ENCODE measurements at places on chromosomes 16 and 17.

DNA sequence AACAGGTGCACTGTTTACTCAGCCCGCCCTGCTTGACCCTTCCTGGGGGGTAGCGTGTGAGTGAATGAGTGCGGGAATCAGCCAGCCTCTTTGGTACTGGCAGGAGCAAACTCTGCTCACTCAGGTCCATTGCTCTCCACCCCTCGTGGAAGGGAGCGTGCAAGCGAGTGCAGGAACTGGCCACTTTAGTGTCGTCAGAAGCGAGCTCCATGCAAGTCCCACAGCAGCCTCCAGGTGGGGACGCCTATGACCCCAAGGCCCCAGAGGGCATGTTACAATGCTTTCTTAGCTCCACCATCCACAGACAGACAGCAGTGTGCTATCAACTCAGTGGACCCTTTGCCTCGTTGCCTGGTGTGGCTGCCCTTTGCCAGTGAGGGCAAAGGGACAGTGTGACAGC, 1025.1 kb upstream of the CDH8 start:
- H3K27me3 ChIP-seq: no peaks in the 10 kb centered on the region
- DNase-seq: no peak
- H3K36me3 ChIP-seq: no peaks in the 10 kb centered on the region
- H3K4me3 ChIP-seq: no peak overlapping the region

DNA sequence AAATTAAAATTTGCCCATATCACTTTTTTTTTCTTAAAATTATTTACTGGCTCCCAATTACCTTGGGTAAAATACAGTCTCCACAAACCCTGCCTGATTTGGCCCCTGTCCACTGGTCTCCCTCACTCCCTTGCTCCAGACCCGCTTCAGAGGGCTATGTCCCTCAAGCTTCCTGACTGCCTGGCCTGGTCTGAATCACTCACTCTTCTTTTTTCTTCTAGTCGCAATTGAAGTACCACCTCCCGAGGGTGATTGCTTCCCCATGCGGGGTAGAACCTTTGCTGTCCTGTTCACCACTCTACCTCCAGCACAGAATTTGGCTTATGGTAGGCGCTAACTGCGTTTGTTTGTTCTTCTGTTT, 598 bp upstream of the PGAP3 start:
- peak overlapping the region; percentile 81 for H3K4me3 ChIP-seq
- peaks cover 6% of the 10 kb centered on the region for H3K36me3 ChIP-seq
- H3K4me1 ChIP-seq: peaks cover 9% of the 10 kb centered on the region
- H3K27me3 ChIP-seq: no peaks in the 10 kb centered on the region

DNA sequence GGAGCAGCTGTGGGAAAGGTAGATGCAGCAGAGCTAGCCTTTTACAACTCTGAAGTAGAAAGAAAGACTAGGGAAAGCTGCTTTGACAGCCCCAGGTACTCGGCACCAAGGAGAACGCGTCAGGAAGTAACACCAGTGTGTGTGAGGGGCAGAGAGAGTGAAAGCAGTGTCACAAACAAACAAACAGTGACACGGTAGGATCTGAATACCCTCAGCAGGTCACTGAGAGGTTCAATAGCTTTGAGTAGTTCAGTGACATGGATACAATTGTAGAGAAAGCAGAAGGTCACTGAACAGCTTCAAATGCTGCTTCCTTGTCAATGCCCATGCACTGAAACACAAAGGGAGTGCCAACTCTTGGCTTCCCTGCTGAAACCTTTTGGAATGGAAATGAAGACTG, 150.3 kb upstream of the C17orf78 start:
- DNase-seq: no peak
- no peak overlapping the region for H3K27ac ChIP-seq
- no peaks in the 10 kb centered on the region for H3K4me1 ChIP-seq
- peaks cover 11% of the 10 kb centered on the region for H3K36me3 ChIP-seq
- no peaks in the 10 kb centered on the region for H3K27me3 ChIP-seq
- H3K4me3 ChIP-seq: no peak overlapping the region

DNA sequence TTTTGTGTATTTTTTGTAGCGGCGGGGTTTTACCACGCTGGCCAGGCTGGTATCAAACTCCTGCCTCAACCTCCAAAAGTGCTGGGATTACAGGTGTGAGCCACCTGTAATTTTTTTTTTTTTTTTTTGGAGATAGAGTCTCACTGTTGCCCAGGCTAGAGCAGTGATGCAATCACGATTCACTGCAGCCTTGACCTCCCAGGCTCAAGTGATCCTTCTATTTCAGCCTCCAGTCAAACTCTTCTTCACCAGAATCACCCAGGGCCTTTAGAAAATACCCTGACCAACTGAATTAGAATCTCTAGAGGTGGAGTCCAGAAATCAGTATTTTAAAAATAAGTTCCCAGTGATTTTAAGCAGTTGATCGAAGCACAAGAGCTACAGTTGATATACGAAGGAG, 12.5 kb downstream of the HSPB9 start:
- DNase-seq: no peak
- peak overlapping the region; percentile 72 for H3K27ac ChIP-seq
- H3K36me3 ChIP-seq: peaks cover 6% of the 10 kb centered on the region
- H3K4me3 ChIP-seq: no peak overlapping the region
- H3K4me1 ChIP-seq: peaks cover 36% of the 10 kb centered on the region

GRCh38 chr17:48761114-48761513, 32.6 kb upstream of the HOXB13 start:
- H3K4me1 ChIP-seq: no peaks in the 10 kb centered on the region
- no peak overlapping the region for H3K4me3 ChIP-seq
- H3K36me3 ChIP-seq: no peaks in the 10 kb centered on the region
- H3K27ac ChIP-seq: no peak overlapping the region

DNA sequence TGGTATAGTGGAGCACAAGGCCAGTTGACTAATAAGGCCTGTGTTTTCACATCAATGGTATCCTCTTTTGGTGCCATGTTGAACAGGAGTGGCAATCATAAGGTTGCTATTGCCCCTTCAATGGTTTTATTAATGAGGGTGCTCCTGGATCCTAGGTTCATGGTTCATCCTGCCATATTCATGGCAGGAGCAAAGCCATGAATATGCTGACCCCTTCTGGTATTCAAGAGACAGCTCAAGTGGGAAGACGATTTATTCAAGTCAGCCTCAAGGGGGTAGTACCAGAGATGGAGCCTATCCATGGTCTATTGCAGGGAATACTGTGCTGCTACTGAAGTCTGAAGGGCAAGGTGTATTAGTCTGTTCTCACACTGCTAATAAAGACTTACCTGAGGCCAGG, 2.6 kb downstream of the ABCA9 start:
- no peaks in the 10 kb centered on the region for H3K27me3 ChIP-seq
- no peak overlapping the region for H3K27ac ChIP-seq
- no peaks in the 10 kb centered on the region for H3K36me3 ChIP-seq

DNA sequence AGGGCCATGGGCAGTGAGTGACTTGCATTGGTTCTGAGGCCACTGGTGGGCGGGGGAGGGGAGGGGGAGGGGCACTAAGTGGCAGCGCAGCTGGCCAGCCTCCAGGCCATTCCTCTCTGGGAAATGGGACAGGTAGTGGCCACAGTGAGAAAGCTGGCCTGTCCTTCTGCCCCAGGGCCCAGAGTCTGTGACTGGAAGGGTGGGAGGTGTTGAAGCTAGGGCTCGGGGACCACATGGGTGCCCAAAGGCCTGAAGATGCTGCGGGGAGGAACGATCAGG, 375 bp upstream of the ALOX12B start:
- no peak overlapping the region for H3K27ac ChIP-seq
- no peak overlapping the region for H3K4me3 ChIP-seq
- no peaks in the 10 kb centered on the region for H3K36me3 ChIP-seq
- no peak for DNase-seq
- peaks cover 75% of the 10 kb centered on the region for H3K27me3 ChIP-seq
- H3K4me1 ChIP-seq: no peaks in the 10 kb centered on the region

DNA sequence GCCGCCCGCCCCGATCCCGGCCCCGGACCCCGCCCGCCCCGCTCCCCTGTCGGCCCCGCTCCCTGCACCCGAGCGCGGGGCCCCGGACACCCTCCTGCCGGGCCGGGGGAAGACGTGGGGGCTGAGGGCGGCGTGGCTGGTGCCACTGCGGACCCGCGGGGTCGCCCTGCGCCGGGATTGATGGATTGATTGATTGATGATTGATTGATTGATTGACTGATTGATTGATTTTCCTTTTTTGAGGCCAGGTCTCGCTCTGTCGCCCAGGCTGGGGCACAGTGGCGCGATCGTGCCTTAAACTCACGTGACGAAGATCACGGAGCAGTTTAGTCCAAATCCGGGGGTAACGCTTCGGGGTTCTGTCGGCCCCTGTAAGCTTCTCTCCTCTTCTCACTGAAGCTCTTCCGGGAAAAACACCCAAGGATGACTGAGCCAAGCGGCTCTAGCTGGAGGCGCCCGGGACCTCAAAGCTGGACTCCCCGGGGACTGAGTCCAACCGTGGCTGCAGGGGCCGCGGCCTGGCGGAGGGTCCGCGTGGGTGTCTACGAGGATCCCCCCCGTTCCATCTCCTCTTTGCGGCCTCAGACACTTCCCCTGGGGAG, 40.2 kb upstream of the BHLHA9 start:
- H3K36me3 ChIP-seq: no peaks in the 10 kb centered on the region
- peaks cover 4% of the 10 kb centered on the region for H3K4me1 ChIP-seq
- no peak for DNase-seq

DNA sequence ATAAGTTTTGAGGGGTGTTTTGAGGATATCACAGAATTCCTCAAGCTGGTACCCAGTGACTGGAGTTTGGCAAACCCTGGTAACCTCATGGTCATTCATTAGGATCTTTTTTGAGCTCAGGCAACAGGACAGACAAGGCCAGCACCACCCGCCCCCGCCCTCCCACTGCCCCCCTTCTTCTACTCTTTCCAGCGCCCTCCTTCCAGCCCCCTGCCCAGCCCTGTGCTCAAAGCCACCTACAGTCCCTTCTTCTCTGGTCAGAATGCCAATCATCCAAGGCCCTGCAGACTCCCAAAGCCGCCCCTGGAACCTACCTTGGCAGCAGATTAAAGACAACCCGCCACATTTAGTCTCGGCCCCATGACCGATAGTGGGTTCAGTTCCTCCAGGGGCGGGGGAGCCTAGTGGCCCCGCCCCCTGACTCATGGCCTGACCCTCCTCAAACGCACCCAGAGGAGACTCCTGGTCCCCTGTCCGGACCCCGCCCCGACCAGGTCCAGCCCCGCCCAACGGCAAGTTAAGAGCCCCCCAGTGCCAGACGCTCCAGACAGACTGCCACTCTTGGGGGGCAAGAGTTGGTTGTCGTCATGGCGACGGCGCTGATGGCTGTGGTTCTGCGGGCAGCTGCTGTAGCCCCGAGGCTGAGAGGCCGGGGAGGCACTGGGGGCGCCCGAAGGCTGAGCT, at the start of gene NAGS:
Gene NAGS, plus strand, starts transcription at position 546 of the 684 bp plus-strand sequence. Its CDS starts 42 bp downstream, at position 588.
- H3K27me3 ChIP-seq: peaks cover 3% of the 10 kb centered on the region
- H3K36me3 ChIP-seq: no peaks in the 10 kb centered on the region
- DNase-seq: no peak
- no peak within 1 kb of the TSS for H3K27ac ChIP-seq
- no peak within 1 kb of the TSS for H3K4me3 ChIP-seq
- peaks cover 17% of the 10 kb centered on the region for H3K4me1 ChIP-seq
